ENCODE measurements at places on chromosomes 4 and X.

DNA sequence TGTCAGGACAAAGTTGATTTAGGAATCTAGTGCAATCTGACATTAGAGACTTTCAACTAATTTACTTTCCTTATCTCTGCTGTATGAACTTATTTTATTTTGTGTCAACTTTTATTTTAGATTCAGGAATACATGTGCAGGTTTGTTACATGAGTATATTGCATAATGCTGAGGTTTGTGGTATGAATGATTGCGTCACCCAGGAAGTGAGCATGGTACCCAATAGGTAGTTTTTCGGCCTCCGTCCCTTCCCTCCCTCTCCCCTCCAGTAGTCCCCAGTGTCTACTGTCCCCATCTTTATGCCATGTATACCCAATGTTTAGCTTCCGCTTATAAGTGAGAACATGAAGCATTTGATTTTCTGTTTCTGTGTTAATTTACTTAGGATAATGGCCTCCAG, 68.7 kb upstream of the TEX13D start:
- no peak for DNase-seq

DNA sequence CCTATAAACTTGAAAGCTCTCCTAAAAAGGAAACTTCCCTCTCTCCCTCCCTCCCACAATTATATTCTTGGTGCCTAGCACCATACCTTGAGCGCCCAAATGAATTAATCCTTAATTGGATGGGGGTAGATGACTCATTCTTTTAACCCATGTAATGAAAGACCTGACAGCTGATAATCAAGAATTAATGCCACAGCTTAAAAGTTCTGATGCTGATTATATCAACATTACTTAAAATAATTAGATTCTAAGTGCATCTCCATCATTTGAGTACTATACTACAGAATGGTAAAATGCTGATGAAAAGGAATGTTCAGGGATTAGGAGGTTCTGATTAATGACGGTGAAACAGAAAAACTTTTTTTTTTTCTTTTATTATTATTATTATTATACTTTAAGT, 117.0 kb downstream of the ENOX2 start:
- no peak for DNase-seq

- no peak for DNase-seq
Measured at GRCh38 chrX:143429811-143430210, 87.5 kb downstream of the SPANXN3 start.

DNA sequence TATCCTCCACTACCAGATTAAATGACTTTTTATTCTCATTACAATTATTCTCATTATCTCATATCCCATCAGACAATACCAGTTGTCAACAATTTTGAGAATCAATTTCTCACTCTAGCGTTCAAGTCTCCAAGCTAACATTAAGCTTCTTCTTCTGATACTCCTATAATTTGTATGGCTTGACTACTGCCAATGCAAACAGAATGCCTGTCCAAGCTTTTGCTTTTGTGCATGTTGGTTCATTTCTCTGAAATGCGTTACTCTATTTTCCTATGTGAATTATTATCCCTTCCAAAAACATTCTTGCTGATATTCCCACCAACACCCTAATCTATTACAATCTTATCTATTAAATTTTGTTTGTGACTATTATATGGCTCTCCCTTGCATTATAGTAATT, 1602.3 kb downstream of the C4orf33 start:
- DNase-seq = no peak

GRCh38 chr4:144507311-144508101, 138.4 kb upstream of the HHIP start:
- no peak for DNase-seq

- no peak for DNase-seq
Measured at GRCh38 chr4:61246034-61246433, 45.9 kb downstream of the ADGRL3 start.

DNA sequence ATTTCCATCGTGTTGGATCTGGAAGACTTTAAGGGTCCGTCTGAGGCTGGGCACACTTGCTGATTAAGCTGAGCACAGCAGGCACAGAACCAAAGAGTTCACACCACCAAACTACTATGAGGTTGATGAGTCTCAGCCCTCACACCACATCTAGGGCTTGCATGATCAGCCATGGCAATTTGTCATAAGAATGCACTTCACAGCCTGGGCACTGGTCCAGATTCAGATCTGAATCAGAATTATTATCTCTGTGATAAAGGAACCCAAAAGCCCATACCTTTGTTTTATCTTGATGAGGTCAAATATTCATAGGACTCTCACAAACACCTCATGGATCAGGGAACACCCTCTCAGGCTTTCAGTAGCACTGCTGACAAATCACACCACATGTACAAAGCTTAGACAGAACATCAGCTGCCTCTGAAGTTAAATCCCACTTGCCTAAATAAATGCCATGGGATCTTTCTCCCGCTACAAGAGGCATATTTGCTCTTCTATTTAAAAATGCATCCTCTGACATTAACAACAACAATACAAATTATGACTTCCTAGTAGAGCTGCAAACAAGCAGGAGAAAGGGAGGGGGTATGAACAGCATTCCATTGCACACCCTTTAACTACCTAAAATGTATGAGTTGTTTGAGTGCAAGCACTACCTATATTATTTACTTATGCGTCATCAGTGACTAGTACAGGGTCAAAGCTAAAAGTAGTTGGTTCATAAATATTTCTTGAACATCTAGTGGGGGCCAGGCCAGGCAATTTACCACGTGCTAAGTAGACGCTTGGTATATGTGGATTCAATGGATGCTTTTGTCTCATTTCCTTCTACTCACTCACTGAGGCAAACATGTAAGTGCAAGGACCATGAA, 186.3 kb upstream of the FGF13 start:
- DNase-seq = no peak

- no peak for DNase-seq
Measured at GRCh38 chrX:107691024-107691448, 62.7 kb downstream of the PRPS1 start.

GRCh38 chrX:112779139-112779538, 61.5 kb downstream of the AMOT start:
- no peak for DNase-seq

DNA sequence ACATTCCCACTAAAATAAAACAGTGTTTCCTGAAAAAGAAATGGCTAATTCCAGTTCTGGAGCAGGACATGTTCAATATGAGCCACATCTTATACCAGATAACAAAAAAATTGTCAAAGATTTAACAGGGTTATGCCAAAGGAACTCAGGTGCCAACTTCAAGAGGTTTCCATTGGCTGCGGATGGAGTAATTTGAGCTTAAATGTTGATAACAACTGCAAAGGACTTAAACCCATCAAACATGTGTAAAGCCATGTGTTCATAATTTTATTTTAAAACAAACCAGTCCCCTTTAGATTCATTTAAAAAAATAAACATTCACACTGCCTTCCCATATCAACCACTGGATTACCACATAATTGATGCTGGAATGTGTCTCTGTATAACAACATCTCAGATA, 156.4 kb upstream of the PCDH18 start:
- no peak for DNase-seq

DNA sequence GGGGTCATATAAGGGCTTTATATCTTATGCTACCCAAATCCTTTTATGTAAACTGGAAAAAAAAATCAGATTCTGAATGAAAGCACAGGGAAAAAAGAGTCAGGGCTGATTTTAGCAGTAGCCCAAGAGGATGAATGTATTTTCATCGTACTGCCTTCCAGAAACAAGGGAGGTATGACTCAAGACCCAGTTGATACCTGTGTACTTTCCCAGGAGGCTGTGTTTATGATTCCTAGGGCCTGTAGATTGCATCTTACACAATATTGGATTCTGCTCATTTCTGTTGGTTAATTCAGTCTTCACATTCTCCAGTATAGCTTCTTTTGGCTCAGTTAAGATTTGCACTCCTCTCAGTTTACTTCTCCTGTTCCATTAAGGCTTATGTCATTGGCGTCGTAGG, 127.9 kb upstream of the LIMCH1 start:
- DNase-seq = no peak

DNA sequence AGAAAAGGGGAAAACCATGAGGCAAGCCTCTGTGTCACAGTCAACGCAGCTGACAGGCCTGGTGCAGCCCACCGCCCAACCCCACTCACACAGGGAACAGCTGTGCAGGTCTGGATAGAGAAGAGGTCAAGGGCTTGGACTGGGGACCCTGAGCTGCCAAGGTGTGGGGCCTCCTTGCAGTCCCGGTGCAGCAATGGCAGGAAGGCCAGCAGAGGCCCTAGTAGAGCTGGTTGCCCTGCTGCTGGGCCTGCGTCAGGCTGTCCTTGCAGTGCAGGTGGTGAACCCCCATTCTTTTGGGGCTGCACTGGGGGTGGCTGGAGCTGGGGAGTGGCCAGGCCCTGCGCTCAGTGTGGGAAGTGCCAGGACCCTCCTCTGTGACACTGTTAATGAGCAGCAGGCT, 482.0 kb downstream of the SMARCA1 start:
- DNase-seq = no peak

GRCh38 chr4:3748136-3748898, 17.9 kb upstream of the ADRA2C start:
- no peak for DNase-seq

DNA sequence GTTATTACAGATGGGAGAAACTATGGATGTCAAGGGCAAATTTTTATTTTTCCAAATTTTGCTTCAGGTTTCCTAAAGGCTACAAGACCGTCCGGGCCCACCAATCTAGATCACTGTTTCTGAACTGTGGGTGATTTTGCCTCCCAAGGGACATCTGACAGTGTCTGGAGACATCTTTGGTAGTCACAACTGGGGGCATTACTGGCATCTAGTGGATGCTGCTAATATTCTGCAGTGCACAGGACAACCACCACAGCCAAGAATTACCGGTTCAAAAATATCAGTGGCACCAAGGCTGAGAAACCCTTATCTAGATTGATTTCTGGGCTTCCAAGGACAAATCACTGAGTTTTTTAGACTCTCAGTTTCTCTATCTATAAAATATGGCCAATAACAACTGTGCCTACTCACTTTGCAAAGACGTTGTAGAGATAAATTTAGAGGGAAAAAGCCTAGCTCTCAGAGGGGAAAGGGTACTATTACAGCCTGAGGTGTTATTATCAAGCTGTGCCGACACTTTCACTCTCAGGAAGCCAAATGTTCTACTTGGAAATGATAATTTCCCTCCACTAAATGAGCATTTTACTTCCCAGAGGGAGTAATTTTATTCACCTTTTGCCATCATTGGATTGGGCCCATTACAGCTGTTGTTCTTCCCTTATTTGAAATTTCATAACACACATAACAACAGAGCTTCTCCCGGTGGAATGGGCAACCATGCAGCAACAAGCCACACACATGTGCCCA, 442.1 kb downstream of the CENPC start:
- DNase-seq = no peak
